ENCODE measurements at places on chromosomes 12 and 14.

- no peaks in the 10 kb centered on the region for H3K36me3 ChIP-seq
- DNase-seq, result peak; percentile 33
- no peaks in the 10 kb centered on the region for H3K27me3 ChIP-seq
- peaks cover 11% of the 10 kb centered on the region for H3K4me1 ChIP-seq
- no peak overlapping the region for H3K4me3 ChIP-seq
Observed at GRCh38 chr14:64611358-64612020, 61.7 kb downstream of the PPP1R36 start.

- H3K4me1 ChIP-seq, result no peaks in the 10 kb centered on the region
- DNase-seq, result no peak
- H3K4me3 ChIP-seq, result no peak overlapping the region
- H3K27me3 ChIP-seq, result no peaks in the 10 kb centered on the region
- no peak overlapping the region for H3K27ac ChIP-seq
Observed at GRCh38 chr12:47296828-47297227, 217.1 kb upstream of the AMIGO2 start.

DNA sequence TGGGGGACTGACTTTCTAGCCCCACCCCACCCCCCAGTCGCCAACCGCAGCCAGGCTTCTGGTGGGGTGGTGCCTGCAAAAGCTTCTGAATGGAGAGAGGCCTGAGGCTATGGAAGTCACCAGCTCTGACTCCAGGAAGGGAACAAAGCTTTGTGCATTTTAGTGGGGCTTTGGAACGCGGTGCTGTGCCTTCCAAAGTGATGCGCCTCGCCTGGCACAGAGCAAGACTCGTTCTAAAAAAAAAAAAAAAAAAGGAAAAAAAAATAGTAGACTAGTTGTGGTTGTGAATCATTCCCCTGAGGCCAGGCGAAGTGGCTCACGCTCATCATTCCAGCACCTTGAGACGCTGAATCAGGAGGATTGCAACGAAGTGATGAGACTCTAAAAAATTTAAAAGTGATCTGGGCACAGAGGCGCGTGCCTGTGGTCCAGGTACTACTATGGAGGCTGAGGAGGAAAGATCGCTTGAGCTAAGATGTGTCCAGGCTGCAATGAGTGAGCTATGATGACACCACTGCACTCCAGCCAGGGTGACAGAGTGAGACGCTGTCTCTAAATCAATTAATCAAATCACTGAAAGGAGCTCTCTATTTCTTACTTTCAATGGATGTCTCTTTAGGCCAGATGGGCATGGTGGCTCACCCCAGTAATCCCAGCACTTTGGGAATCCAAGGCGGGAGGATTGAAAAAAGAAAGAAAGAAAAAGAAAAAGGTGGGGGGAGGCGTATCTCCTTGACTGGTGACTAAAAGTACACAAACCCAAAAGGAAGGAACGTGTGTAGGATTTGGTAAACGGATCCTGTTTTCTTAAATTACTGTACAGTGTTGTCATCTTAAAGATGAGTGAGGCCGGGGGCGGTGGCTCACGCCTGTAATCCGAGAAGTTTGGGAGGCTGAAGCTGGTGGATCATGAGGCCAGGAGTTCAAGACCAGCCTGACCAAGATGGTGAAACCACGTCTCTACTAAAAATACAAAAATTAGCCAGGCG lies 259.6 kb upstream of the ALG10B start:
- H3K4me1 ChIP-seq, result no peaks in the 10 kb centered on the region
- H3K4me3 ChIP-seq, result no peak overlapping the region
- no peaks in the 10 kb centered on the region for H3K27me3 ChIP-seq
- no peak overlapping the region for H3K27ac ChIP-seq

- H3K36me3 ChIP-seq, result no peaks in the 10 kb centered on the region
- no peak overlapping the region for H3K27ac ChIP-seq
- H3K4me3 ChIP-seq, result no peak overlapping the region
- H3K4me1 ChIP-seq, result no peaks in the 10 kb centered on the region
- DNase-seq, result no peak
Observed at GRCh38 chr14:55245657-55246268, 25.5 kb upstream of the FBXO34 start.

GRCh38 chr12:113796066-113796827 lies 169.9 kb downstream of the RBM19 start:
- H3K27me3 ChIP-seq, result no peaks in the 10 kb centered on the region
- no peaks in the 10 kb centered on the region for H3K4me1 ChIP-seq
- H3K27ac ChIP-seq, result no peak overlapping the region
- no peaks in the 10 kb centered on the region for H3K36me3 ChIP-seq
- no peak overlapping the region for H3K4me3 ChIP-seq
- no peak for DNase-seq
